ENCODE measurements at places on chromosomes 1 and 21.

- no peak for DNase-seq
Measured at GRCh38 chr1:170503665-170504064, 28.3 kb upstream of the GORAB start.

DNA sequence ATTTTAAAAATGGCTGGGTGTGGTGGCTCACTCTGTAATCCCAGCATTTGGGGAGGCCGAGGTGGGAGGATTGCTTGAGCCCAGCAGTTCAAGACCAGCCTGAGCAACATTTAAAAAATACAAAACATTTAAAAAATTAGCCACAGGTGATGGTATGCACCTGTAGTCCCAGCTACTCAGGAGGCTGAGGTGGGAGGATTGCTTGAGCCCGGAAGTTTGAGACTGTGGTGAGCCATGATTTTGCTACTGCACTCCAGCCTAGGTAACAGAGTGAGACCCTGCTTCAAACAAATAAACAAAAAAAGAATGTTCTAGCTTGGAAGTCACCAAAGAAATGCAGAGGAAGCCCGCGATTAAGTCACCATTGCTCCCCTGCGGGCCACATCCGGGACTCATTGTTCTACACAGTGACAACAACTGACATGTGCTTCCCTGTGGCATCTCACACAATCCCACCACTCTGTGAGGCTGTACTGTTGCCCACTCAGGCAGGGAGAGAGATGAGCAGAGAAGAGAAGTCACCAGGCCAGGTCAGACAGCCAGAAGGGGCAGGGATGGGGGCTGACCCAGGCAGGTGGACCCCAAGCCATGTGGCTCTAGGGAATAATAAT, 18.4 kb upstream of the SPATC1L start:
- no peak for DNase-seq

GRCh38 chr1:2049225-2049717, 940 bp upstream of the PRKCZ start:
- no peak for DNase-seq

DNA sequence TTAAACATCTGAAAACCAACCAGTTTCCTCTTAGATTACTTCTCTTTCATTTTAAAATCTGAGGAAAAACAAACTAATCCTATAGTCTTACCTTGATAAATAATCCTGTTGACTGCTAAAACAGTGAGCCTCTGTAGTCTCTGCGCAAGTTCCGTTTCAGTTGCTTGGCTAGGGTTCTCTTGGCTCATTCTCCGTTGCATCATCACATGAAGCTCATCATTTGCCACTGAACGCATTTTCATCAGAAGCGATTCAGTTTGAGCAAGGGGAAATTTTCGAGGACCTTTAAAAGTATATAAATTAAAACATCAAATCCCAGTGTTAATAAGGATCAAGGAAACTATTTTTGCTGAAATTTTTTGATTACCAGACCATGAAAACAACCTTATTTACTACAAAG, 96.7 kb upstream of the GNG4 start:
- DNase-seq, result no peak

DNA sequence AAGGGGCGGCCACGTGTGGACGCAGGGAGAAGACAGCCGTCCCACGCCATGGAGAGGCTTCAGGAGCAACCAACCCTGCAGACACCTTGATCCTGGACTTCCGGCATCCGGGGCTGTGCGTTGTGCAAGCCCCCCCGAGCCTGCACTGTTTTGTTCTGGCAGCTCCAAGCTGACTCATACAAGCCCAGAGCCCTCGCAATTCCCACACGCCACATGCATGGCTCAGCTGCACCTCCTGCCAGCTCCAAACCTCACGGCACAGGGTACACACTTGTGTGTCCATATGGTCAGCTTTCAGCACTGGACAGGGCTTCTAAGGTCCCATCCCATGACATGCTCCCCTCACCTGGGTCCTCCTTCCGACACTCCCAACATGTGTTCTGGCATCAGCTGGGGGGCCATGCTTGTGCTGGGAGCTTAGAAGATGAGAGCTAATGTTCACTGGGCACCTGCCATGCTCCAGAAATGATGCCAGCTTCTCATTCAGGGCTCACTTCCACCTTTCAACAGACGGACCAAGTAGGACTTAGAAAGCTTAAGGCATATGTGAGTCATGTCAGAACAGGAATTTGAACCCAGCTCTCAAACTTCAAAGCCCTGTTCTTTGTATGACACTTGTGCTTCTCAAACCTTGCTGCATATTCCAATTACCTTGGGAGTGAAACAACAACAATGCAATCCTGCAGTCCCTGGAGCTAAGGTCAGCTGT, 137.3 kb downstream of the PGBD5 start:
- no peak for DNase-seq

GRCh38 chr21:28473530-28474220, 519.0 kb downstream of the LTN1 start:
- no peak for DNase-seq

DNA sequence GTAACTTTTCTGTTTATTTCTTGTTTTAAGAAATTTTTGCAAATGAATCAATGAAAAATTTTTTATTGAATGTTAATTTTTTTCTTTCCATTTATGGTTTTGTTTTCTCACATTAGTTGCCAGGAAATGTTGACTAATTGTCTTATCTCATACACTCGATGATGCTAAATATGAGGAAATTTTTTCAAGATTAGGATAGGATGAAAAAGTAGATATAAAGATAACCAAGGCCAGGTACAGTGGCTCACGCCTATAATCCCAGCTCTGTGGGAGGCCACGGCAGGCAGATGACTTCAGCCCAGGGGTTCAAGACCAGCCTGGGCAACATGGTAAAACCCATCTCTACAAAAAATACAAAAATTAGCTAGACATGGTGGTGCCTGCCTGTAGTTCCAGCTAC, 12.6 kb downstream of the LAX1 start:
- no peak for DNase-seq

DNA sequence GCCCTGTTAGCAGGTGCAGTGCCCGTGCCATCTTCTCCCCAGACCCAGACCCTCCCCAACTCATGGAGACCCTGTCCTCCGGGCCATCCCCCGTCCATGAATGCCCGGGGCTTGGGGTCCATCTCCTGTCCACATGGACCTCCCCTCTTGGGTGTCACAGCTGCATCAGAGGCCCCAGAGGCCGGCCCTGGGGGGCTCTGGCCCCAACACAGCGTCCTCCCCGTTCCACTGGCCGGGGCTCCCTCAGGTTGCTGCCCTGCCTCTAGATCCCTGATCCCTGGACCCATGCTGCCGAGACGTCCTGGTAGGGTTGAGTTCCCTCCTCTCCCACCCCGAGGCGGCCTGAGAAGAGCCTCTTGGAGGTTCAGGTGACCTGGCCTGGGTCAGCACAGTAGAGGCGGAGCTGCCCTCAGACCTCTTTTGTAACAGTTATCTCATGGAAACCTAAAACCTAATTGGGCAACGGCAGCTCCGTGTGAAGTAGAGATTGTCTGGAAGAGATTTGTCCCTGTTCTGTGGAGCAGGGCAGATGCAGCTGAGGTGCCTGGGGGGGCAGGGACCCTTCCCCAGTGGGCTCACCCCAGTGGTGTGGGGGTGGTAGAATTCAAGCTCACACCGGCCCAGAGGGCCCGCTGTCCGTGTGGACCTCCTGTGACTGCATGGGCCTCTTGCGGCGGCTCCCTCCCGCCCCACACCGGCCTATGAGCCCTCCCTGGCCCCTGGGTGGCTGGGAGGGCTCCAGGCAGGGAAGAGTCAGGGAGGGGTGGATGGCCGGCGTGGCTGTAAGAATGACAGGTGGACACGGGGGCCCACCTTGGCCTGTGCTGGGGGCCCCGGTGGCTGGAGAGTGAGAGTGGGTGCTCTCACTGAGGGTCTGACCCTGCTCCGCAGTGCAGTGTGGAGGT, 56.1 kb downstream of the SKI start:
- no peak for DNase-seq

GRCh38 chr1:13792419-13792818, 92.4 kb downstream of the PRDM2 start:
- DNase-seq, result no peak

DNA sequence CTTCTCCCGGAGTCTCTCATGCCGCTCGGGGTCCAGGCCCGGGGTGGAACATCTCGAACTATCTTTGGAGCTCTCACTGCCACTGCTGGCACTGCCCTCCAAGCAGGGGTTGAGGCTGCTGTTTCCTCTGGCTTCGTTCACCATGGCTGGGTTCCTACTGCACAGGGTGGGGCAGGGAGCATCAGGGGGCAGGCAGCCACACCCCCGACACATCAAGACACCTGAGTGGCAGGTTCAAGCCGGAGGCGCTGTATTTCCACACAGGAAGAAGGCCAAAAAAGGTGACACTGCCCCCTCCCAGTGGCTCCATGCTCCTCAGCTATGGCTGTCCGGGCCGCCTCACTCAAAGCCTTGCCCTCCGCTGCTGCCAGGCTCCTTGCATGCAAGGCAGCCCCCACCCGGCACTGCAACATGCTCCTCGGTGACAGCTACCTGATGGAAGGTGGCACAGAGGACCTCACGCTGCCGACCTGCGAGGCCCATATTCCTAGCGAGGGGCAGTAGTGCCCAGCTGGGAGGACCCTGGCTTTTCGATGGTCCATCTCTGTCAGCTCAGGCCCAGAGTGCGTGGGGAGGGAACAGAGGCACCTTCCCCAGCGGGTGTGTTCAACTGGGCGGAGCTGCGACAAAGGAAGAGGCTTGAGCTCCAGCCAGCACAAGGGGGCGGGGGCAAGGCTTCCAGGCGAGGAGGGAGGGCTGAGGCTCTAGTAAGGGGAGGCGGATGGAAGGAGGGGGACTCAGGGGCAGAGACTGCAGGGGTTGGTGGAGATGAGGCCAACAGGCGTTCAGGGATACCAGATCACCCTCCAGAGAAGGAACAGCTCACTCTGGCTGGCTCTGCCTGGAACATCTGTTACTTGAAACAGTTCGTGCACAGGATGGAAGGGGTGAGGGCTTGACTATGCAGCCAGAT, 2.5 kb downstream of the MTHFR start:
- peak; percentile 62 for DNase-seq

DNA sequence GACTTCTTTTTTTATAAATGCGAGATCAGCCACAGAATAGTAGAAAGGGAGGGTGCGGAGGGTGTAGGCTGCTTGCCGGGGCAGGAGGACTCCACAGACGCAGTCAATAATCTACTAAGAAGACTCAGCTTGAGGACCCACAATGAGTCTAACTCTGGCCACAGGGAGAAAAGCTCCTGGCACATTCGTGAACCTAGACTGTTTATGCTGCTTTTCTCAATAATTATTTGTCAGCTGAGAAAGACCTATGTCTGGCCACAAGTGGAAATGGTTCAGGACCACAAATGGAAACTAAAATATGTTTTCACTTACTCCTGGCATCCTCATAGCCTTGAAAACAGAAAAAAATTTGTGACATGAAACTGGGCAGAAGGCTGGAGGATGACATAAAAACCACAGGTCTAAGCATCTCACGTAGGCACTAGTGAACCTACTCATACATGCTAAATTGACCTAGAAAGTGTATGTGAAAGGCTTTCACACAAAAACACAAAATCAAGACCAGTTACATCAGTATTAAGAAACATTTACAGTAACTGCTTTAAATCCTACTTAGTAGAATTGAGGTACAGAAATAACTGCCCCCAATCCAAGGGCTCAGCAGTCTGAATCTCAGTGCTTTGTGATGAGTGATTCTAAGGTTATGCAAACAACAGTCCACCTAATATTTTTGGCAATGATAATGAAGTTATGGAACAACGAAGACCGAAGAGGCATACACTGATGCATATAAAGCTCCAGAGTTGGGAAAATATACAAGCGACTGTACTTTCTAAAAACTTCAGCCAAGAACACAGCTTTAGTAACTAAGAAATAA, 159.5 kb downstream of the SLC45A1 start:
- no peak for DNase-seq

DNA sequence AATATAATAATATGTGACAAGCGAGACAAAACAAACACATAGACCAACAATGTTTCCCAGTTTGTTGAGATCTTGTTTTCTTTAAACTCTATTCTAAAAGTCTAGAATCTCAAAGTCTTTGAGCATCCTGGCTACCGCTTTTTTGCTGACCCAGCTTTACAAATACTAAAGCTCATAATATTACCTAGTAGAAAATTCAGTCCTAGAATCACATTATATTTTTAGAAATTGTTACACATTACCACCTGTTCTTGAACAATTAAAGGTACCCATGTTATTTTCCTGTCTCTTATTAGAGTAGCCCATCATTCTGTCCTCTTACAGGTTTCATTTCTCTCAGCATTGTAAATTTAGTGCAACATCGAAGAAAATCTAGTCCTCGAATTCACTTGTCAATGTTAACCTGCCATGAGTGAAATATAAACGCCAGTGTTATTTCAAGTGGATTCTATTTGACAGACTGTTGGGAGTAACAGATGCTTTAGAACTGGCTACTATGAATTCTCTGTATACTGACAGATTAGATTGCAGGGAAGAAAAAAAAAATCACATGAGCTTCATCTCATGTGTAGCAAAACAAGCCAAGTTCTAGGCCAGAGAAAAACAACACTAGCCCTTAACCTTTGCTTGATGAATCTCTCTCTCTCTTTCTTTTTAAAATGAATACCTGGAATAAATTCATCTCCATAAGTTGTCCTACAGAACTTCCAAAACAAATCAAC, 851.2 kb upstream of the ADAMTS5 start:
- DNase-seq, result no peak

DNA sequence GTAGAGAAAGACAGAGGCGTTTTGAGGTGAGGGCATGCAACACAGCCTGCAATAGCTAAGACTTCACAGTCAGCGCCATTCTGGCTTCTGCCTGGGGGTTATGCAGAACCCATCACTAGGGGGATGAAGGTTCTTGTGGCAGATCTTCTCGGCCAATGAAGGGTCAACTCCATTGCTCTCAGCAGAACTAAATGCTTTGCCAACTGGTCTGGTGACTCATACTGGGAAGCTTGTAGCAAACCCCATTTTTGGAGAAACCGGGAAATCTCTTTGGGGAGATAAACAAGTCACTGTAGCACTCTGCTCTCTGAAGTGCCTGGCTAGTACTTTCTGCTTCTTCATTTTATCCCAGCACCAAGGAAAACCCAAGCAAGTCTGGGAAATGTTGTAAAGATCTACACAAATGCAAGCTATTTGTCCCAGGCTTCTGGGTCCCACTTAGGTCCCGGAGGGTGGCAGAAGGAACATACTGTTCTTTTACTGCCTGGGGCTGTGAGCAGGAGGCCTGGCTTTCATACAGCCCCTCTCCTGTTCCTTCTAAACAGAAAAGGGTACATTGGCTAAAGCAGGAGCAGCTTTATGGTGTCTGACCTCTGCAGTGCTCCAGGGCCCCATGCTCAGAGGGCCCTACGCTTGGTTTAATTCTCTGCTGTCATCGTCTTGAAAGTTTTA, 28.8 kb downstream of the SHISA4 start:
- no peak for DNase-seq

- DNase-seq, result no peak
Measured at GRCh38 chr1:206699000-206699586, 14.4 kb downstream of the MAPKAPK2 start.

Measured in caudate nucleus (tissue), 63 donors.